ENCODE measurements at places on chromosomes 5 and 9.

DNA sequence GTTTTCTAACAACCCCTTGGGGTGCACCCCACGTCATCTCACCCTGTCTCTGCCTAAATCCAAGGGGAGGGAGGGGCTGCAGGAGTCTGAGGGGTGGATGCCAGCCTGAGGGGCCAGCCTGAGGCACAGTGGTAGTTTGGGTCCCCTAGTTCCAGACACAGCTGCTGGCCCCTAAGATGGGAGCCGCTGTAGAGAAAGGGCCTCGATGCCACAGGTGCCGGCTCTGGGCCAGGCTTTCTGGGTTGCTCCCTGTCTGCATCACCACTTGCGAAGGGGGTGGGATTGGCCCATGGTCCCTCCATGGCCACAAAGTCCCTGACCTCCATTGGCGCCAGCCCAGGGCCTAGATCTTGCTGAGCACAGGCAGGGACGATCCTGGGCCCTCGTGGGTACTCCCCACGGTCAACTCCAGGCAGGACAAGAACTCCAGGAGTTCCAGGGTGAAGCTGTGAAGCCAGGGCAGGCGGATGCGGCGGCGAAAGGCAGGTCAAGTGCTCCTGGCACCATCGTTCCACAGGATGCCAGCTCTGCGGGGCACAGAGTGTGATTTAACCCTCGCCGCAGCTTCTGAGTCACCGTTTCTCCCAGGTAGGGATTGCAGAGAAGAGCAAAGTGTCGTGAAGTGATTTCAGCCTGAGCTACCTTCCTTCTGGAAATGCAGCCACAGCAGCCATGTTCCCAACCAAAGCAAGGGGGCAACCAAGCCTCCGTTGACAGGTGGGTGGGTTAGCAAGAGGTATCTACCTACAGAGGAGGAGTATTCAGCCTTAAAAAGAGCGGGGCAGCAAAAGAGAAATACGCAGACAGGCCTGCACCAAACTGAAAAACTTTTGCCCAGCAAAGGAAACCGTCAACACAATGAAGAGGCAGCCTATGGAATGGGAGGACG is 41.6 kb upstream of the EXOC3 start:
- H3K4me3 ChIP-seq = no peak overlapping the region
- H3K4me1 ChIP-seq = peaks cover 11% of the 10 kb centered on the region
- DNase-seq = no peak
- no peaks in the 10 kb centered on the region for H3K36me3 ChIP-seq
- H3K27me3 ChIP-seq = no peaks in the 10 kb centered on the region

- no peaks in the 10 kb centered on the region for H3K4me1 ChIP-seq
- no peak overlapping the region for H3K27ac ChIP-seq
- peak; percentile 28 for DNase-seq
- H3K4me3 ChIP-seq = no peak overlapping the region
These were observed 87.6 kb upstream of the FAM170A start for GRCh38 chr5:119541716-119542115.

GRCh38 chr5:145568581-145568980 is 266.6 kb downstream of the PRELID2 start:
- H3K27me3 ChIP-seq = no peaks in the 10 kb centered on the region
- no peaks in the 10 kb centered on the region for H3K36me3 ChIP-seq
- no peak for DNase-seq

DNA sequence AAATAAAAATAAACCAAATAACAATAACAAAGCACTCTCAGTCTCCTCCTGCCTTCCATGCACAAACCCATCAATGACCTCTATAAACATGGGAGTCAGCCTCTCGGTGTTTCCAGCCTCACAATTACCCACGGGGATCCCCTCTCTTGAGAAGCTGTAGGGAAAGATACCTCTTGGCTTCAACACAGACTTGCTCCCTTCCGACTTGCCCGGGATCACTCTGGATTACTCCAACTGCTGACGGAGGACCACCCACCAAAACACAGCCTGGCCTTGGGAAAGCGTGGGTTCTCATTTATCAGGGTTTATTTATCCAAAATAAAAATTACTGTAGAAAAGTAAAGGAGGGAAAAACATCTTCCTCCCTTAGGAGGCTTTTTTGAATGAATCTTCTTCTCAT is 11.5 kb upstream of the NKX2-5 start:
- peaks cover 90% of the 10 kb centered on the region for H3K27me3 ChIP-seq
- no peak overlapping the region for H3K4me3 ChIP-seq
- no peaks in the 10 kb centered on the region for H3K36me3 ChIP-seq

GRCh38 chr9:87346061-87346665 is 151.5 kb upstream of the DAPK1 start:
- H3K4me1 ChIP-seq = no peaks in the 10 kb centered on the region
- H3K27ac ChIP-seq = no peak overlapping the region
- DNase-seq = no peak
- H3K36me3 ChIP-seq = no peaks in the 10 kb centered on the region
